Common myeloid progenitor, CD34-positive (primary cell): ENCODE measurements at places on chromosomes 16 and 17.

DNA sequence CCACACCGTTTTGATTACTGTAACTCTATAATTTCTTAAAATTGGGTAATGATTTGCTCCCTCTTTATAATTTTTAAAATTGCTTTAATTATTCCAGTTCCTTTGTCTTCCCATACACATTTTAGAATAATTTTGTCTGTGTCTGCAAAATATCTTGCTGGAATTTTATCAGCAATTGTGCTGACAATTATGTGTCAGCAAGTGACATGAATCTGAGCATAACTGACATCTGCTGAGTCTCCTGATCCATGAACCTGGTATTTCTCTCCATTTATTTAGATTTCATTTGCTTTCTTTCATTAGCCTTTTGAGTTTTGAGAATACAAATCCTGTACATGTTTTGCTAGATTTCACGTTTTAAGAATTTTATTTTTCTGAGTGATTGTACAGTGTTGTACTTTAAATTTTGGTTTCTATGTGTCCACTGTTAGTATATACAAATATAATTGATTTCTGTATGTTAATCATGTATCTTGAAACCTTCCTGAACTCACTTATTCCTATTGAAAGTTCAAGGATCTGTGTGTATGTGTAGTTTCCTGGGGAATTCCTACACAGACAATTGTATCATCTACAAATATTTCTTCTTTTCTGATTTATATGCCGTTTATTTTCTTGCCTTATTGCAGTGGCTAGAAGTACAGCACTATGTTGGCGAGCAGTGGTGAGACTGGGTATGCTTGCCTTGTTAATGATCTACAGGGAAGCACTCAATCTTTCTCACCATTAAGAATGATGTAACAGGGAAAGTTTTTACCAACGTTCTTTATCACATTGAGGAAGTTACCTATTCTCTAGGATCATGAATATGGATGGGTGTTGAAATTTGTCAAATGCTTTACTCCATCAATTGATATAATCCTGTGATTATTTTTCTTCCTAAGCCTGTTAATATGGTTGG, 45.2 kb downstream of the N4BP1 start:
- DNase-seq: no peak

- DNase-seq: peak; percentile 4
Measured at GRCh38 chr16:53872248-53873221, 168.6 kb downstream of the FTO start.

DNA sequence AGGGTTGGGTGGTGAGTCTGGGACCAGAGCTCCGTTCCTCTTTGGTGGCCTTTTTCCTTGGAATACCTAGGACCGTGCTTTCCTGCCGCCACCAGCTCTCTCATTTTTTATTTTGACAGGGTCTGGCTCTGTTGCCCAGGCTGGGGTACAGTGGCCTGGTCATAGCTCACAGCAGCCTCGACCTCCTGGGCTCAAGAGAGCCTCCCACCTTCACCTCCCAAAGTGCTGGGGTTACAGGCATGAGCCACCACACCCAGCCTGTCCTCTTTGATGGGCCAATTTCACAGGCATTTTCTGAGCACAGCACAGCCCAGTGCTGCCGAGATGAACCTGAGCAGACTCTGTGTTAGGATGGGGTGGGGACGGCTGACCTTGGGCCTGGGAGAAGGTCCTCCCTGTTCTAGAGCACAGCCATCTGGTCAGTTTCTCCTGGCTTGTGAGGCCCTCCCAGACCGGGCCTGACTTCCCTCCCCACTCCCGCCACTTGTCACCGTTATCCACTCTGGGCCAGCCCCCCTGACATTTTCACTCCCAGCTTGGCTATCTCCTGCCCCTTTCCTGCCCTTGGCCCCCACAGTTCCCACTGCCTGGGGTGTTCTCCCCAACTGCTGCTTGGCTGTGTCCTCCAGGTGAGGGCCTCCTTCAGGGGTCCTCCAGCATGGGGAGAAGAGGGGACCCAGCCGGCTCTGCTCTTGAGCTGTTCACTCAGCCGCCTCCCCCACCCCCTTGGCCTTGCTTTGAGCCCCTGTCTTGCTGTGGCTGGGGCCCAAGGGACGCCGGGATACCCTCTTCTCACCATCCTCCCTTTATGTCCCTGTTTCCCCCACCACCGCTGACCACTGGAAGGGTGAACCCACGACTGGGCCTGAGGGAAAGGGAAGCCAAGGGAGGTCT, 5.0 kb downstream of the ADCY7 start:
- no peak for DNase-seq

DNA sequence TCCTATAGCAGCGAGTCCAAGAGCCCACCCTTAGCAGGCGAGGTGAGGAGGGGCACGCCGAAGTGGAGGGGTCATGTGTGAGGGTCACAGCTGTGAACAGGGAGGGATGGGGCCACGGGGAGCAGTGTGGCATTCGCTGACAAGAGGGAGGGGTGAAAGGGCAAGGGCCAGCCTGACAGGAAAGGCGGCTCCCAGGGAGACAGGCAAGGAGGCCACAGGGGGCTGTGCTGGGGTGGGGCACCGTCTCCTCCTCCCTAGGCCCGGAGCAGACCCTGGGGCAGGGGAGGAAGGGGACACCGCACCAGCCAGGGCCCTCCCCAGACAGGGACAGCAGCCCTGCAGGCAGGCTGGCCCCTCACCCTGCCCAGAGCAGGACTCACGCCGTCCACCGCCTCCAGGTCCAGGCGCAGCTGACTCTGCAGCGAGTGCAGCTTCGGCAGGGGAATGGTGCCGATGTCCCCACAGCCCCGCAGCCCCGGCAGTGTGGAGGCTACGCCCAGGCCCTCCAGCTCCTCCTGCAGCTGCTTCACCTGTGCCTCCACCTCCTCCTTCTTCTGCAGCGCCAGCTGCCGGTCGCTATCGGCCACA, 15.1 kb downstream of the GNPTG start:
- DNase-seq: no peak

GRCh38 chr17:34798581-34798980, 162.7 kb downstream of the CCT6B start:
- no peak for DNase-seq

- no peak for DNase-seq
Measured at GRCh38 chr17:82245134-82246039, 16.5 kb downstream of the SLC16A3 start.

- DNase-seq: peak; percentile 10
Measured at GRCh38 chr16:76265434-76266045, 11.7 kb upstream of the CNTNAP4 start.

GRCh38 chr17:15967706-15968399, 22.9 kb downstream of the ADORA2B start:
- DNase-seq: no peak

GRCh38 chr16:21157632-21158031, 842 bp upstream of the LDAF1 start:
- DNase-seq: no peak

DNA sequence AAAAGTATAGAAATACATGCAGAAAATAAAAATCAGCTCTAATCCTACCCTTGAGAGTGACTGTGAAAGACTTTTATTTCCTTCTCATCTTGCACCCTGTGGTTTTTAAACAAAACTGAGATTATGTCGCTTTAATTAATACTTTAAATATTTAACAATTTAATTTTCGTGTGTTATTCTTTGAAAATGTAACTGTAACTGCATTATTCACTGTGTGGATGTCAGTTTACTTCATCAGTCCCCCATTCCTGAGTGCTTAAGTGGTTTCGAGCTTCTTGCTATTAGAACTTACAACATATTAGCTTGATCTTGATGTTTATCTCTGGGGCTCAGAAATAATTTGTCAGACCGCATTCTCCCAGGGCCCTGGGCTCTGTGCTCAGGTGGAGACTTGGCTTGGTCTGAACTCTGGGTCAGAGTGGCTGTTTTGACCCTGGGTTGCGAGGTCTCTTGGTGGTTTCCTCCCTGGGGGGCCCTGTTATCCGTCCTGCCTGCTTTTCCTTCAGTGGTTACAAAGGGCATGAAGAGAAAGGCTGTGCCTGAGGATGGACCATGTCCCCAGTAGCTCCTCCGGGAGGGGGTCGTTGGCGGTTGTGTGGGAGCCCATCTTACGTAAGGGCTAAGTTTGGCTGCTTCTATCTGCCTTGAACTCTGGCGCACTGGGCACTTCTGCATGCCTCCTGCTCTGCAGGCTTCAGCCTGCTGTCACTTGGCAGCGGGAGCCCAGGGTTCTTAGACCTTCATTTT, 25.7 kb downstream of the AKAP1 start:
- DNase-seq: peak; percentile 30

GRCh38 chr16:64780445-64780844, 341.4 kb downstream of the CDH11 start:
- no peak for DNase-seq

- no peak for DNase-seq
Measured at GRCh38 chr17:51617986-51618385, 357.6 kb downstream of the UTP18 start.

DNA sequence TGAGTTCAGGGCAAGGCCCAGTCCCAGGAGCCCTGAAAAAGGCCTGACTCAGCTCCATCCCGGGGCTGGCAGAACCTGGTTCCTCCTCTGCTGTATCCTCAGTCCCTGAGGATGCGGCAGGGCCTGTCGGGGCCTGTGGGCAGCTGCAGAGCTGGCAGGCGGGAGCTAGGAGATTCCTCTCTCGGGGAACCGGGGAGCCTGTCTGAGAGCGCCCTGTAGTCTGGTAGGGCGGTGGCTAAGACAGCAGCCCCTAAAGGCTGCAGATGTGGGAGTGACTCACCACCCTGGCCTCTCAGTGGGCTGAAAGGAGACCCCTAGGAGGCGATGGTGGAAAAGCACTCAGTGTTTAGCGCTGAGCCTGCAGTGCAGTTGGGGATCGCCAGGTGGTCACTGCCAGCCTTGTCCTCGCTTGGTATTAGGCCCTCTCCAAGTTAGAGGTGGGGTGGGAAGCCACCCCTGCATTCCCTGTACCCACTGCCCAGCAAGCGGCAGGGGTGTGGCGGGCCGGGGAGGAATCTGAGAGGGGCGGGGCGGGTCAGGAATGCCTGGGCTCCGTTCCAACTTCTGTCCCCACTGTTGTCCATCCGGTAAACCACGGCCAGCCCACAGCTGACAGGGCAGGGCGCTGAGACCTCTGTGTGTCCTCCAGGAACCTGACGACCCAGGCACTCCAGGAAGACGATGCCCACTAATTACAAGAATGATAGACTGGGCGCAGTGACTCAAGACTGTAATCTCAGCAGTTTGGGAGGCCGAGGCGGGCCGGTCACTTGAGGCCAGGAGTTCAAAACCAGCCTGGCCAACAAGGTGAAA, 29.5 kb upstream of the CDH1 start:
- DNase-seq: no peak

DNA sequence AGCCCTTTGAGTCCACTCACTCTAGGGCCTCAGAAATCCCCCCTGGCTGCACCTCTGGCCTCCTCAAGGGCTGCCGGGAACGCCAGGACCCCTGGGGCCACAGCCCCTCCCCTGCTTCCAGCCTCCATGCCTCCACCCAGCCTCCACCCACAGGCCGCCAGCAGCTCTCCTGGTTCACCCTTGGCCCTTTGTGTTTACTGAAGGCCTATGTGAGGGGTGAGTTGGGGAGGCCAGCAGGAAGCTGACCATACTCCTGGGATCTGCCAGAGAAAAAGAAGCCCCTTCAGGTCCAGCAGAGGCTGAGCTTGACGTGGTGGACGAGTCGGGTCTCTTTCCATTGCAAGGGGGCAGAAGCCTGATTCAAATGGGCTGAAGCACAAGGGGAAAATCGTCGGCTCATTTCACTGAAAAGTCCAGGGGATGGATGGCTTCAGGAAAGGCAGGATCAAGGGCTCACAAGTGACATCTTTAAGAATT, 18.3 kb upstream of the ATP2A3 start:
- DNase-seq: no peak

GRCh38 chr17:42409523-42410318, 13.3 kb downstream of the CAVIN1 start:
- DNase-seq: no peak

GRCh38 chr16:7268182-7268581, 64.5 kb upstream of the RBFOX1 start:
- DNase-seq: peak; percentile 22

GRCh38 chr17:38869526-38870258, at the start of gene LASP1:
TSS of gene LASP1 (plus strand) at chr17:38870058. CDS start at chr17:38870190, 132 bp downstream.
- peak; percentile 94 for DNase-seq

- DNase-seq: no peak
Measured at GRCh38 chr16:27907457-27907972, 156.0 kb downstream of the GSG1L start.

GRCh38 chr16:57964157-57964700, 6.7 kb downstream of the CNGB1 start:
- no peak for DNase-seq

DNA sequence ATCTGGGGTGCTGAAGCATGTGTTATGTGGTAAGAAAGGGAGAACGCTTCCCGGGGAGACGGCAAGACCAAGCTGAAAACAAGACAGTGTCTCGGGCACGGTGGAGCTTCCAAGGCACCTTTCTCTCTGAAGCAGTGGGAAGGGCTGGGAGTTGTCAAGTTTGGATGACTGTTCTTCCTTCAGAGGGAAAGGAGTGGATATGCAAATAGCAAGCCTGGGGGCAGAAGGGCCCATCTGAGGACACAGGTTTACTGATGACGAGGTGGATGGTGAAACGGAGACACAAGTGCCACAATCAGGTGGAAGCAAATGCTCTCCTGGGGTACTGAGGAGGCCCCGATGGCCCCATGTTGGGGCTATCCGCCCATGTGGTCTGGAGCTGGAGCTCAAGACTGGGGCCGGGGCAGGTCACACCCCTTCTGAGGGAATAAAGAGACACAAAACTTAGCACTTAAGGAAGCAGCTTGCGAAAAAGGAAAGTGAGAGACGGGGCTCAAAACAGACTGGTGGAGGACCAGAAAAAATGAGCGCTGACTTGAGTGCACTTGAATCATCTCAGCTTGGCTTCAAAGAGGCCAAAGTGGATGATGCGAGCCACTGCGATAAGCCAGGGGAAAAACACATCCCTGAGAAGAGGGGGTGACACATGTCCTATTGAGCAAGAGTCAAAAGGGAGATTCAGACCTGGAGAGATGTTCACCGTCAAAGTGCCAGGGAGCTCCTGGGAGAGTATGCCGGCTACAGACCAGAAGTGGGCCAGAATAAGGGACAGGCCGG, 34.8 kb upstream of the MTSS2 start:
- no peak for DNase-seq

GRCh38 chr17:36645422-36645821, 44.0 kb downstream of the MRM1 start:
- no peak for DNase-seq

- DNase-seq: peak; percentile 75
Measured at GRCh38 chr17:75632863-75633485, at the start of gene SMIM5. TSS of gene SMIM5 (plus strand) at chr17:75633434. CDS start at chr17:75640202, 6,768 bp downstream.

DNA sequence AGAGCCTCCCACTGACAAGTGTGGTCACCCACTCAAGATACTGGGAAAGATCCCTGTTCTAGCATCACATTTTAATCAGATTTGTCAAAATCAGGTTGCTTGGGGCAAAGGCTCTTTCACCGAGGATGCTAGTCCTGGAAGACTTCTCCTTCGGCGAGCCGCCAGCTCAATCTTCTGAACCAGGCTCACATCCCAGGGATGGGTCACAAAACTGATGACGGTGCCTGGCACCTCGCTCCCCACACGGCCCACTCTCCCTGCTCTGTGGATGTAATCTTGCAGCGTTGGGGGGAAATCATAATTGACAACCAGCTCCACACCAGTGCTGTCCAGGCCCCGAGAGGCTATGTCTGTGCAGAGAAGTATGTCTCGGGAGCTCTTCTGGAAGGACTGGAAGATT, 1.5 kb downstream of the DDX28 start:
- DNase-seq: no peak
